NCI-H1092 treated with DMSO at 0.1 percent for 48 hours (cell line): ENCODE measurements at places on chromosomes 4 and X.

- DNase-seq: no peak
Measured at GRCh38 chrX:10142041-10142599, 14.7 kb upstream of the CLCN4 start.

DNA sequence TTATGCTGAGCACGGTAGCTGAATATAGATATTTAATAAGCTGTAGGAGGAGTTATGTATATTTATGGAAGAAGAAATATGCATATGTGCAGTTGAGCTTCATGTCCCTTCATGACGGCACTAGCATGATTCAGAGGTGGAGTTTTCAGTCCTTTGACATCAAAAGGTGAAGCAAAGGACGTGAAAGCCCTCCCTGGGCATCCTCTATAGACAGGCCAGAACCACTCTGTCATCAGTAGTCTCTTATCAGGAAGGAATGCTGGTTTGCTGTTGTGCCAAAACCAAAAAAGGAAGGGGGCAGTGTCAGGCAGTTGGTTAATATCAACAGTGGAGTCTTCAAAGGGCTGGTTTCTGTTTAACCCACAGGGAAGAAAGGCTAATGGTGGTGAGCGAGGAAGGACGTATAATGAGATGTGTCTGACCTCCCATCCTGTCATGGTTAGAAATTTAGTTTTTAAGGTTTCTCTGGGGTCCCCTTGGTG, 23.5 kb upstream of the IL2 start:
- no peak for DNase-seq

- DNase-seq: no peak
Measured at GRCh38 chr4:83174844-83175414, 60.4 kb upstream of the PLAC8 start.

GRCh38 chr4:92136434-92136833, 167.3 kb upstream of the GRID2 start:
- DNase-seq: no peak

DNA sequence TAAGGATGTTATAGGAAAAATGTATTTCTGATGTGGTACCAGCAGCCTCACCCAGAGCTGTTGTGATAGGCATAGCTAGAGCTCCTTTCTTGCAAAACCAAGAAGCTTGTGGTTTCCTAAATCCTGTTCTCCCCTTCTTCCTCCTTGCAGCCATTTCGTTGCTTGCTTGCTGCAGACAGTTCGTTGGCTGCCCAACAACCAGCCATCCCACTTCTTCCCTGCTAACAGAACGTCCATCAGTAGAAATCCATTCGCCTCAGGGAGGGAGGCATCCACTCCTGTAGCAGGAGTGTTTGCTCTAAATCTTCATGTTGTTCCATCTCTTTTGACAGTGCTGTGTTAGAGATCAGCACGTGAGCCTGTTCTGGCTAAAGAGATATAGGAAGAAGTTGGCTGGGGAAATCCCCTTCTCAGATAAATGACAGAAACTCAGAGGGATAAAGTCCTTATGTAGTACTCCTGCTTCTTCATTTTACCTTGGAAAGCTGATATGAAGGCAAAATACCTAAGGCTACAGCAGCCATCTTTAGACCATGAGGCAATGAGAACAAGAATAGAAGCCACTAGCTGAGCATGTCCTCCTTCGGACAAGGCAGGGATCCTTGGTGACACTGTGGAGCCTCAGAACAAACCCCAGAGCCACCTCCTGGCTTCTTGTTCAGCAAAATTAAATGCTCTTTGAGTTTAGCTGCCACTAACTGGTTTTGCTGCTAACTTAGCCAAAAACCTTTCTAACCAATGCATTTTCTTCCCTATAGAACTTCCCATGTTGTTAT, 68.4 kb upstream of the RELL1 start:
- no peak for DNase-seq

DNA sequence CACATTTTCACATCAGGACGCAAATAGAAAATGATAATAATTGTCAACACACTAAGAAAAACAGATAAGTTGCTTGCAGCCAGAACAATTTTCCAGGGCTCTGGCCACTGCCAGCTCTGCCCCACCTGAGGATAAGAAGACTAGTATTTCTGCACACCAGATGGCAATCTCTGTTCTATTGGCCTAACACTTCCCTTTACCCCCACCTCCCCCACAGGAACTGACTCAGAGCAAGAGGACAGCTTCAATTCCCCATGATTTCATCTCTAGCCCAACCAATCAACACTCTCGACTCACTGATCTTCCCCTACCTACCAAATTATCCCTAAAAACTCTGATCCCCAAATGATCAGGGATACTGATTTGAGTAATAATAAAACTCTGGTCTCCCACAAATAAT, 164.0 kb downstream of the SMARCA1 start:
- no peak for DNase-seq

DNA sequence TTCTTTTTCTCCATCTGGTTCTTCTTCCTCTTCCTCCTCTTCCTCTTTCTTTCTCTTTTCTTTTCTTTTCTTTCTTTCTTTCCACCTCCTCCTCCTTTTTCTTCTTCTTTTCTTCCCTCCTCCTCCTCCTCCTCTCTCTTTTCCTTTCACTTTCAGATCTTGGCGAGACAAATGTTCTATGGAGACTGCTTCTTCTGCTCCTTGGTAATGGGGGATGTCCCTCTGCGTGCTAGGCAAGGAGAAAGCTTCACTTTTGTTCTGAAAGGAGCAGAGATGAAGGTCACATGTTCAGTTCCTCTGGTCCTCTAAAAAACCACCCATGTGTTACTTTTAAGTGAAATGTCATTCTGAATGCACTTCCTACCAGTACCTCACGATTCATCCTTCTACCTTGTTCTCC, 33.2 kb downstream of the NBDY start:
- no peak for DNase-seq

- DNase-seq: no peak
Measured at GRCh38 chr4:40182001-40182400, 14.8 kb upstream of the RHOH start.

DNA sequence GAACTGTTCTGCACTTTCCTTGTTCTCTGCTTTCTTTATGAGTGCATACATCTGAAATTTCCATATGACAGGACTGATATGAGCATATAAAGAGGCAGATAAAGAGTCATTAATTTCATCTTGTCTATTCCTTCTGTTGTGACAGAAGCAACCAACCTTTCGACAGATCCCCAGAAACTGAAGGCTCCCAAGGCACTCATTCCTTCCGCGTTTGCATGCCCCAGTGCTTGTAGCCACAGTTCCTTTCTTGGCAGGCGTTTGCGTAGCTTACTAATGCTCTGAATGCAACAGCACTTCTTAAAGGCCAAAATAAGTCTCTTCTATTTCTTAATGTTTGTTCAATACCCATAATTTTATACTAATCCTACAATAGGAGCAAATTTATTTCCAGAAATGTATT, 94.0 kb upstream of the TBL1X start:
- DNase-seq: no peak

DNA sequence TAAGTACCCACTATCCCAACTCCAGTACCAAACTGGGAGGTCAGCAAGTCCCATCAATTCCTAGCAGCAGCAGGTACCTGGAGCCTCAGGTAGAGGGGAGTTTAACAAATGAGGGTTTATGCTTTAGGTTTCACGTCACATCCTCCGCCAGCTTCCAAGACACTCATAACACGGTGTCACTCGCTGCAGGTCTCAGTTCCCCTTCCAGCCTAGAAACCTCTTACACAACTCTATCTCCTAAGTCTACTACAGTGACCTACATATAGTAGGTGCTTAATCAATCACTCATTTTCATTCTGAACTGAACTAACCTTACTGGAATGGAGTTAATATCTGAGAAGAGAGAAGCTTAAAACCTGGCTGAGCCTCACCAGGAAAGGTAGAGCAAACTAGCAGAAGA, 96.0 kb downstream of the EFHC2 start:
- DNase-seq: no peak

- DNase-seq: no peak
Measured at GRCh38 chr4:156931267-156931666, 40.3 kb downstream of the PDGFC start.

- no peak for DNase-seq
Measured at GRCh38 chr4:96145601-96146000, 305.7 kb downstream of the PDHA2 start.
